Cardiac ventricle fibroblast (primary cell): ENCODE measurements at places on chromosomes 16 and 17. TPM values are rescaled to one million over a fixed set of nuclear protein-coding genes. Genes with fewer than 3 reads are reported as not detected.

Gene ADAD2
- total RNA-seq: not detected in 2 replicates

Gene MMP25
- not detected in 2 replicates for total RNA-seq

Gene CHST6
- total RNA-seq: 0.54 and 0.56 TPM in 2 replicates

Gene KRTAP9-4
- not detected in 2 replicates for total RNA-seq

Gene SPPL2C
- total RNA-seq: not detected in 2 replicates

Gene CACNG5
- not detected in 2 replicates for total RNA-seq

Gene HOXB4
- 0.10 TPM in 1 of 2 replicates, not detected in the other for total RNA-seq

Gene PNMT
- not detected in 2 replicates for total RNA-seq
